MCF 10A (cell line): ENCODE measurements at places on chromosomes 6 and 20.

DNA sequence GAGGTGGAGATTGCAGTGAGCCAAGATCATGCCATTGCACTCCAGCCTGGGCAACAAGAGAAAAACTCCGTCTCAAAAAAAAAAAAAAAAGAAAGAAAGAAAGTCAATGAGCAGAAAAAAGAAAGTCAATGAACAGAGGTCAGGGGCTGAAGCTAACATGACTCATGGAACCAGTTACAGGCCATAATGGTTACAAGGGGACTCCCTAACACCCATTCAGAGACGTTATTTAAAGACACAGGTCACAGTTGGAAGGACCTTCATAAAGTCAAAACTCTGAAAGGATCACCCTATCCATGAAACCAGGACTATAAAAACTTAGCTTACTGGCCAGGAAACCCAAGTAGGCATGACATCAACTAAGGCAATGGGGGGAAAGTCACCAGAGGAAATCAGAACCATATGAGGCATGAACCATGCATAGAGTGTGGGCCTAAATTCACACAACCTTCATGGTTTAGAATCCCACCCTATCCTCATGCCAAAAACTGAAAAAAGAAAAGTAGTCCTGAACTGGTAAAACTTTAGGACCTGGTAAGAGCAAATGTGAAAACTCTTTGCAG is 18.2 kb downstream of the FBXL4 start:
- no peak for DNase-seq
- H3K4me3 ChIP-seq = no peak overlapping the region
- H3K36me3 ChIP-seq = peaks cover 25% of the 10 kb centered on the region
- H3K27ac ChIP-seq = no peak overlapping the region

DNA sequence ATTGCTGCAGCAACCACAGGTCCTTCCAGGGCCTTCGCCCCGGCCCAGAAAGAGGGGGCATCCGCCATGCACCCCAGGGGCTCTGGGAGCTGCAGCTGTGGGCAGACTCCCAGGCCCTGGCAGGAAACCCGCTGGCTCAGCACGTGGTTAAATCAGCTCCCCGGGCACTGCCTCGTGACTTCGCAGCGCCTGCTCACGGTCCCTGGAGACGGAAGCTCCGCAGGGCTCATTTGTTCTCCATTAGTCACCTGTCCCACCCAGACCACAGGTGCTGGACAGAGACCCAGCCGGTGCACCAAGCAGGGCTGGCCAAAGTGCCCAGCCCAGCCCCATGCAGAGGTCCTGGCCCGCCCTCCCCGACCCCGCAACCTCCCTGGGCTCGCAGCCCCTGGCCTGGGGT is 14.7 kb downstream of the KCNQ2 start:
- peak overlapping the region; percentile 43 for H3K4me3 ChIP-seq
- no peaks in the 10 kb centered on the region for H3K36me3 ChIP-seq
- peaks cover 23% of the 10 kb centered on the region for H3K27me3 ChIP-seq
- no peak overlapping the region for H3K27ac ChIP-seq

DNA sequence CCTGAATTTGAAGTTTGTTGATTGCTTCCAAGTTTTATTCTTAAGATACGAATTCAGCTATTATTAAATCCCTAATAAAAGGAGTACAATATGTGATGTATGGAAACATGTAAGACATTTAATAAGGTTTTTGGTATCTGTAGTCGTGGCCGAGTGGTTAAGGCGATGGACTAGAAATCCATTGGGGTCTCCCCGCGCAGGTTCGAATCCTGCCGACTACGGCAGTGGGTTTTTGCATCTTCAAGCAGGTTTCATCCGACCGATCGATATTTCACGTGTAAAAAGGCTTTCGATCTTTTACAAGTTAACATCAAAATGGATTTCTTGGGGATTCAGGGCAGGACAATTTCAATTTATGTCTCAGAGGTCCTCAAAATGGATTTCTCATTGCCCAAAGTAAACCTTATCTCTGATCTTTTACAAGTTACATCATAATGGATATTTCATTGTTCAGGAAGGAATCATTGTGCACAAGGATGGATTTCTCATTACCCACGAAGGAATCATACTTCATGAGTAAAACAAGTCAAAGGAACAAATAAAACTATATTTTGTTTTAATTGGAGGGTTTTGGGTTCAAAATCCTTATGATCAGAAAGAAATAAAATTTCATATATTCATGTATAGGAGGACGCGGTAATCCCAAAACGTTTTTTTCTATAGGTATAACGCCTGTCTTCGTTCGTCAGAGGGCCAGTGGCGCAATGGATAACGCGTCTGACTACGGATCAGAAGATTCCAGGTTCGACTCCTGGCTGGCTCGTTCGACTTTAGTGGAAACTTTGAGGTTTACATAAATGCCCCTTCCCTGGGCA is 37.3 kb upstream of the BTN3A2 start:
- H3K36me3 ChIP-seq = peaks cover 45% of the 10 kb centered on the region
- H3K27ac ChIP-seq = peak overlapping the region; percentile 28
- H3K4me3 ChIP-seq = peak overlapping the region; percentile 38
- peaks cover 17% of the 10 kb centered on the region for H3K4me1 ChIP-seq
- DNase-seq = peak; percentile 87

DNA sequence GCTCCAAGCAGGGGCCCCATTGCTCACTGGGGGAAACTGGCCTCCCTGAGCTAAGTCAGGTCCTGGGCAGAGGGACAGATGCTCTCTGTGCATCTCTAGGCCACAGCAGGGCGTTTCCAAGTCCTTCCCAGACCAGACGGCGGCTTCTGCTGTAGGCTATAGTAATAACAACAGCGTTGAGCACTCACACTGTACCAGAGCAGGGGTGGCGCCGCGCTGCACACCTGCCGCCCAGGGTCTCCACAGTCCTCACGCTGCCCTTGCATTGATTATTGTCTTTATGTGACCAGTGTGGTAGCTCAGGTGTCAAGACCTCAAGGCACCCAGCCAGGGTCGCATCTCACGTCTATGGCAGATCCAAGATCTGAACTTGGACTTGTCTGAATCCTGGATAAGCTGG is 14.9 kb upstream of the CCN5 start:
- H3K36me3 ChIP-seq = no peaks in the 10 kb centered on the region
- no peak overlapping the region for H3K4me3 ChIP-seq
- peaks cover 17% of the 10 kb centered on the region for H3K4me1 ChIP-seq
- DNase-seq = no peak
- H3K27me3 ChIP-seq = no peaks in the 10 kb centered on the region
- H3K27ac ChIP-seq = no peak overlapping the region

DNA sequence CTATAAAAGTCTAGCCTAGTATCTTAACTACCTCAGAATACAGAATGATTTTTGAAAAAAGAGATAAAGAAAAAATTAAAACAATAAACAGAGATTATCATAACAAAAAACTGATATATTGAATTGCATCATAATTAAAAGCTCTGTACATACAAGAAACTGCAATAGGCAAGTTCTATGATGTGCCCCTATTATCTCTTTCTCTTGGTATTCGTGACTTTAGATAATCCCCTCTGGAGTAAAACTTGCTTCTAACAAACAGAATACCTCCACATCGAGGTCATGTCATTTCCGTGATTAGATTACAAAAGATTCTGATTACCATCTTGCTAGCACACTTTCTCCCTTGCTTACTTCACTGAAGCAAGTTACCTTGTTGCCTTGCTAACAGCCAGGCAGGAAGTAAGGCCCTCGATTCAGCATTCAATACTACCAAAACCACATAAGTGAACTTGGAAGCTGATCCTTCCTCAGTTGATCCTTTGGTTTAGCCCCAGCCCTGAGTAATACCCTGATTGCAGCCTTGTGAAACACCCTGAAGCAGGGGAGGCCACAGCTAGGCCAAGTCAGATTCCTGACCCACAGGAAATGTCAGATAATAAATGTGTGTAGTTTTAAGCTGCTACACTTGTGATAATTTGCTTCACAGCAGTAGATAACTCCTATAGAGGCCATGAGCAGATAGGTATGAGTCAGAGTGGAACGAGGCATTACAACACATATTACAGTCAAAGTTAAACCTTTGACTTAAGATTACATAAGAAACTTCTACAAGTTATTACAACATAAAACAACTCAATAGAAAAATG is 53.7 kb upstream of the TMX4 start:
- H3K27me3 ChIP-seq = no peaks in the 10 kb centered on the region
- no peak overlapping the region for H3K4me3 ChIP-seq
- DNase-seq = peak; percentile 83
- H3K36me3 ChIP-seq = no peaks in the 10 kb centered on the region

DNA sequence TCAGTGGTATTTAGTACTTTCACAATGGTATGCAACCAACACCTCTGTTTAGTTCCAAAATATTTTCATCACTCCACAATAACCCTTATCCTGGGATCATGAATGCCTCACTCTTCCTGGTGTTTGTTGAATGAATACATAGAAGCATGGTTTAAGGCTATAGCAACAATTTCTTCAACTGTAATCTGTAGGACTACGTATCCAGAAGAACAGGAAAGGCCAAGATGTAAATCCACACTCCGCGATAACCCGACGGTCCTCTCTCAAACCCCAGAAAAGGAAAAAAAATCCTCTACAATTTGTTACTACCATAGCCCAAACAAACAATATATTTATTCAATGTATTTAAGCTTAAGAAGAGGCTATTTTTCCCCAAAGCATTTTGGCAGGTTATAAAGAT is 141.4 kb upstream of the SALL4 start:
- H3K27ac ChIP-seq = no peak overlapping the region
- H3K27me3 ChIP-seq = no peaks in the 10 kb centered on the region
- no peak for DNase-seq
- peaks cover 5% of the 10 kb centered on the region for H3K36me3 ChIP-seq

GRCh38 chr6:106254636-106255035 is 70.9 kb downstream of the ATG5 start:
- DNase-seq = peak; percentile 87
- H3K27ac ChIP-seq = no peak overlapping the region
- peaks cover 44% of the 10 kb centered on the region for H3K4me1 ChIP-seq
- no peaks in the 10 kb centered on the region for H3K36me3 ChIP-seq

DNA sequence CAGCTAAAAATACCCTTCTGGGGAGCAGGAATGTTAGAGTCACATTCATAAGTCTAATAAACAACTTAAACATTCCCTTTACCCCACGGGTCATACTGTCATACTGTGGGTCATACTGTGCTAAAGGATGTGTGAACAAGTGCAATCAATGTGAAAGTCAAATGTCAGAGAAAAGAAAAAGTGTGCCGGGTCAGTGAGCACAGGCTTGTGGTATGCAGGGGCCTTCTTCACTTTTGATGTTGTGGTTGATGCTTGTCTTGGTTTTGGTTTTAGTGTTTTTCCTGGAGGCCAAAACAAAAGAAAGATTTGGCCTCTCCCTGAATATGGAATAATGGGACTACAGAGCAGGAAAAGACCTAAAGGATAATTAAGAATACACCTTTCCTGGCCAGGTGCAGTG is 267.9 kb upstream of the PLN start:
- H3K4me1 ChIP-seq = no peaks in the 10 kb centered on the region
- peaks cover 11% of the 10 kb centered on the region for H3K27me3 ChIP-seq
- no peak overlapping the region for H3K4me3 ChIP-seq
- H3K27ac ChIP-seq = no peak overlapping the region

- H3K4me3 ChIP-seq = peak overlapping the region; percentile 57
- H3K36me3 ChIP-seq = no peaks in the 10 kb centered on the region
- no peak for DNase-seq
- H3K27ac ChIP-seq = no peak overlapping the region
- peaks cover 83% of the 10 kb centered on the region for H3K27me3 ChIP-seq
Measured at GRCh38 chr6:6008089-6008647, 1.4 kb upstream of the NRN1 start.

DNA sequence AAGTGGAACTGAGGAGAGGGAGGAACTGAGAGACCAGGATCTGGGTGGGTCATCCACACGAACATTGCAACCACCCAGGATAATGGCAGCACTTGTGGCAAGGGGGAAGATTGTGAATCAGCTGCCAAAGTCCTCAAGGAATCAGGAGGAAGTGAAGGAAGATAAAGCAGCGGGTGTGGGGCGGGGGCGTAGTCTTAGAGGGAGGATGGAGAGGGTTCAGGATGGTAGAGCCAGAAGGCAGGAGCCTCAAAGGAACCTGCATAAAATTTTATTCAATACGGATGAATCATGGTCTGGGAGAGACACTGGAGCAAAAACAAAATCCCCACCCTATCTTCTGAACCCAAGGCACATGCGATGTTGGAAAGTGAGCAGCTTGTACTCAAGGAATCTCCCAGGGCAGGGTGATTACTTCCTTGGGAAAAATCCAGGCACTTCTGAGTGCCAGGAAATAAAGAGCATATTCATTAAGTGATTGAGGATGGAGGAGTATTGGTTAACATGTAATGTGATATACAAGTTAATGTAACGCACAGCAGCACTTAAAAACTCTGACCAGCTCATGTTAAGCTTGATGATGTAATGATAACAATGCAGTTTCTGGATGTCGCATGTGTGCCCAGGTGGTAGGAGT is 82.0 kb upstream of the B3GAT2 start:
- no peaks in the 10 kb centered on the region for H3K4me1 ChIP-seq
- peaks cover 58% of the 10 kb centered on the region for H3K27me3 ChIP-seq
- no peak overlapping the region for H3K27ac ChIP-seq
- peak; percentile 9 for DNase-seq
- no peak overlapping the region for H3K4me3 ChIP-seq

DNA sequence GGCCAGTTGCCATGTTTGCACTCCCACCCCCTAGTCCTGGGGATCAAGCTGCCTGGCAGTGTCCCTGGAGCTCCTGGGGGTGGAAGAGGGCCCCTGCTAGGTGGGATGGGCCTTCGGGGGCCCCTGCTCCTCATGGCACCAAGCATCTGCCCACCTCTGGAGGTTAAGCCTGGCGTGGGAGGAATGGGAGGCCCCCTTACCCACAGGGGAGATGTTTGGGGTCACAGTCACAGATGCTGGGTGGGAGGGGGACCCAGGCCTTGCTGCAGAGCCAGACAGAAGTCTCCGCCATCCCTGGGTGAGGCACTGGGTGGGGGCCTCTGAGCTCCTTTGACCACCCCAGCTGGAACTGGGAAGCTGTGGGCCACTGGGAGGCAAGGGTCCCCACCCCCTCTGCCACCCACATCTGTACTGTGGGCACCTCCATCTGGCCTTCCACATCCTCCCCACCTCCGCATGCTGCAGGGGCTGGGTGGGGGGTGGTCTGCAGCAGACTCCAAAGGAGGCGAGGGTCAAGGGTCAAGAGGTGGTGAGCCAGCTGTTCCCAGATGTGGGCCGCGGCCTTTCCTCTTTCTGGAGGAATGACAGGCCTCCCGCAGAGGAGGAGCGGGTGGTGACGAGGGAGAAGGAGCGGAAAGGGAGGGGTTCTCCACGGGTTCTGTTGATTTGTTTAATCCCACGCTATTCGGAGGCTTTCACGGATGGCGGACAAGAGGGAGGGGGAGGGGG is 41.5 kb downstream of the YTHDF1 start:
- peaks cover 13% of the 10 kb centered on the region for H3K36me3 ChIP-seq
- DNase-seq = no peak

DNA sequence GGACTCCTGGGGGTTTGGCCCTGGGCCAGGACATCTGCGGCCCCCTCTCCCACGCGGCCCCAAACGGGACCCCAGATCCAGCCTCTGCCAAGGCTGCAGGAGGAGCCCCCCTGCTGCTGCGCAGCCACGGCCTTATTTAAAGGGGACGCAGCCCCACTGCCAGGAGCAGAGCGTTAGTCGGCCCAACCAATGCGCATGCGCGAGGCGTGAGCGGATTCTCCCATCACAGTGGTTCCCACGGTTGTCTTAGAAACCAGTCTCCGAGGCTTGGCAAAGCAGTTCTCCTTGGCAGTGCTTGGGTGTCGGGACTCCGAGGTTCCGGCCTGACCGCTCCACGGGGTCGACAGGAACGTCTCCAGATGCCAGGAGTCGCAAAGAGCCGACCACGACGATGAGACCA is 288.3 kb upstream of the ZNF337 start:
- no peak overlapping the region for H3K4me3 ChIP-seq
- no peak overlapping the region for H3K27ac ChIP-seq
- H3K4me1 ChIP-seq = no peaks in the 10 kb centered on the region
- no peaks in the 10 kb centered on the region for H3K36me3 ChIP-seq
- no peak for DNase-seq
